Activated CD4-positive, alpha-beta T cell treated with anti-CD3 and anti-CD28 coated beads for 36 hours (primary cell): ENCODE measurements at places on chromosomes 2 and 18.
A peak's percentile ranks its signal among the peaks of the same experiment; 100 is the strongest.

- DNase-seq, result no peak
Observed at GRCh38 chr2:16487686-16488085, 177.9 kb downstream of the CYRIA start.

- DNase-seq, result no peak
Observed at GRCh38 chr18:3347286-3347803, 85.4 kb downstream of the MYL12B start.

- no peak for DNase-seq
Observed at GRCh38 chr18:22641958-22642357, 224.2 kb upstream of the CTAGE1 start.

DNA sequence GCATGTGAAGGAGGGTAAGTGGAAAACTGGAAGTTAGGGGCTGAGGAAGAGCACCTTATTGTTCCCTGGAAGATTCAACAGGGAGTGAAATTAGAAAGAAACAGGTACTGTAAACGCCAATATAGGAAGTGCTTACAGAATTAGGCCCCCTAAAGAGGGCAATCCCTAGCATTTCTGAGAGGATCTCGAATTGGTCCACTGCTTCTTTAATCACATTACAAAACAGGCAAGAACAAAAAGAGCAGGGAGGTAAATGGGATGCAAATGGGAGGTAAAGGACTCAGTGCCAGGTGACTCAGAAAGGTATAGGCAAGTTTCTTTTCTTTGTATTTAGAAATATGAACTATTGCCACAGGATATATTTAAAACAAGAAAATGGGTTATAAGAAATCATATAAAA is 116.4 kb upstream of the FANCL start:
- DNase-seq, result no peak

GRCh38 chr2:206432193-206433082 is 10.9 kb upstream of the ADAM23 start:
- no peak for DNase-seq

DNA sequence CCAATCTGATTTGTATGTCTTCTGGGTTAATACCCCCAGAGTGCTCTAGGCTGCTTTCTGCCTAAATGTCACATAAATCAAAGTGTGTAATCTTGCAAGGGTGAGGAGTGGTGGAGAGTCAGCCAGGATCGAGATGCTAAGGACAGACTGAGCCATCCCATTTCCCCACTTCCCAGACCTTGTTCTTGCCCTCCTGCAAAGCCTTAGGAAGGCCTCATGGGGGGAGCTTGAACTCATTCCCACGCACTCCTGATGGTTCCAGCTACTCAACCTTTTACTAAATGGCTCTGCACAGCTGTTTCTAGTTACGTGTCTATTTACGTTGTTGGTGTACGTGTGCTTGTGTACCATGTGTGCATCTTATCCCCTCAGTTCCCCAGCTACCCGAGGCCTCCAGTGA is 423.6 kb upstream of the TNP1 start:
- no peak for DNase-seq

DNA sequence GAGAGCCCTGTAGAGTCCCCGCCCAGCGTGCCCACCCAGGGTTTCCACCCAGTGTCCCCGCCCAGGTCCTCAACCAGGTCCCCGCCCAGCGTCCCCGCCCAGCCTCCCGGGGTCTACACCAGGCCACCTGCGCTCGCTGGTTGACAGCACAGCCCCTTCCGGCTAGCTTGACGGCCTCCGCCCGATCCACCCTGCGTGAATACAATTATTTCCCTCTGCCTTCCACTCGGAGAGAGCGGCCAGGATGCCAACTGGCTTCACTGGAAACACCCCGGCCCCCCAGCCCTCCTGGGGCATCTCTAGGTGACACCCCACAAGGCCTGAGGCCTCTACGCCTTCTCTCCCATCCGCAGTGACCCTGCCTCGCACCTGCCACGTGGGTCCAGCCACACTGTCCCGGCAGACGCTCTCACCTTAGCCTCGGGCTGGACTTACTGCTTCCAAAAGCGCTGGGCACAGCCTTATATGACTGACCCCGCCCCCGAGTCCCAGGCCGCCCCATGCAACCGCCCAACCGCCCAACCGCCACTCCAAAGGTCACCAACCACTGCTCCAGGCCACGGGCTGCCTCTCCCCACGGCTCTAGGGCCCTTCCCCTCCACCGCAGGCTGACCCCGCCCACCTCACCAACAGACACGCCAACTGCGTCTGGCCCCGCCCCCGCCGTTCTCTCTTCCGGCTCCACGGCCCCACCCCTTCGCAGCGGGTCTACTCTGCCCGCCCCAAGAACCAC is 188.1 kb downstream of the LAMA1 start:
- DNase-seq, result no peak

GRCh38 chr18:79846936-79847557 is 49.3 kb downstream of the KCNG2 start:
- no peak for DNase-seq

DNA sequence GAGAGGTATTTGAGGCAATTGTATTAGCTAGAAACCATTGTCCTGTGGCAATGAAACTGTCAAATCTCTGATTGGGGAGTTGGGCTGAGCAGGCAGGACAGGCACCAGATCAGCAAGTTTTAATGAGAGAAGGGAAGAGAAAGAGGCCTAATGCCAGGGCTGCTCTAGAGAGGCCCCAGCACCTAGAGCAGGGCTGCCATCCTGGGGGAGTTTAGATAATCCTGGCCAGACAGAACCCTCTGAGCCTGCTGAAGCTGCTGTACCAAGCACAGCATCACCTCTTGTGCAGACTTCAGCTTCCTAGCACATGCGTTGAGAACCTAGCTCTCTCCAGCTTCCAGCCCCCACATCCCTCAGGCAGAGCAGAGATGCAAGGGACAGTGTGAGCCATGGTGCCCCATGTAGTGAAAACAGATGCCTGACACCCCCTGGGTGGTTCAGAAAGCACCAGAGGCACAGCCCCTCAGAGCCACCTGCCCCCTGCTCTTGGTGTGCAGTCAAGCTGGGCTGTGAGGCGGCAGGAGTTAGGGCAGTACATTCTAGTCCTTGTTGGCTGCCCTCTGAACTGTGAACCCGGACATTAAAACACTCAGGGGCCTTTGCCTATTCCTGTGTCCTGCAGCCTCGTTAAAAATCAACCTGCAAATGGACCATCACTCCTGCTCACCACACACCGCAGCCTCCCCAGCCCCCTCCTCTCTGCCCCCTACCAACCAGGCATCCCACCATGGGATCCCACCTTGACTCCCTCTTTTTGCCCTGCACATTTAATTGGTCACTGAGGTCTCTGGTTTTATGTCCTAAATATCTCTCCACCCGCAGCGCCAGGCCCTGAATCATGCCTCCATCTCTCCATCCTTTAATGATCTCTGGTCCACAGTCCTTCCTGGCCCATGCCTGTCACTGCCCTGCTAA is 52.7 kb downstream of the ADD2 start:
- no peak for DNase-seq

GRCh38 chr2:112924821-112925220 is 13.9 kb downstream of the IL37 start:
- no peak for DNase-seq

DNA sequence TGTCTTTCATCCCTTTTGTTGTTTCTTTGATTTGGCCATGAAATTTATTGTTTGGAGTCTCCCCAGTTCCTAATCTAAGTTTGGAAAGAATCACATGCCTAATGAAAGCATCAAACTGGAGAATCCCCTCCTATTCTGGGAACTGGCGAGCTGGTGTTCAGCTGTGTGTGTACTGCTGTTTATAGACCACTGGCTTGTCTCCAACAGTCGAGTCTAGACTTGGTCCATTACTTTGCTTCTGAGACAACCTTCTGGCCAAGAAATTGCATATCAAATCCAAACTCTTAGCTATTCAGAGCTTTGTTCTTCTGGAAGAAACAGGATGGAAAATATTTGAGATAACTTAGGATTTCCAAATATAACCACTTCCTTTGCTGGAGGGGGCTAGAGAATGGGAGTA is 111.5 kb upstream of the THSD7B start:
- DNase-seq, result no peak

- no peak for DNase-seq
Observed at GRCh38 chr2:167506395-167506794, 618.1 kb downstream of the XIRP2 start.

DNA sequence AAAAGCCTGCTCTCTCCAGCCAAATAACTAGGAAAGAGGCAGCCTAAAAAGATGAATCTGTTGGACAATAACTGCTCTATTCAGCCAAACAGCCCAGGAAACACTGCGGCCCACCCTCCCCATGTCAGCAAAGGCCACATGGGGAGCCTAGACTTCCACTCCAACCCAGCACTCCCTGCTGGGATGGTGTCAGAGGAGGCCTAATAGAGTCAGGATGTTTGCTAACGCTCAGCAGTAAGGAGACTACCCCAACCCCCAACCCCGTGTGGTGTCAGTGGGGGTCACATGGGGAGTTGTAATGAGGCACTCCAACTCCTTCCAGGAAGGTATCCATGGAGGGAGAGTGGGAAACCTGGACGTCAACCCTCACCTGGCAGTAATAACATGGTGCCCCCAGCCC is 41.6 kb downstream of the ZBTB7C start:
- no peak for DNase-seq

DNA sequence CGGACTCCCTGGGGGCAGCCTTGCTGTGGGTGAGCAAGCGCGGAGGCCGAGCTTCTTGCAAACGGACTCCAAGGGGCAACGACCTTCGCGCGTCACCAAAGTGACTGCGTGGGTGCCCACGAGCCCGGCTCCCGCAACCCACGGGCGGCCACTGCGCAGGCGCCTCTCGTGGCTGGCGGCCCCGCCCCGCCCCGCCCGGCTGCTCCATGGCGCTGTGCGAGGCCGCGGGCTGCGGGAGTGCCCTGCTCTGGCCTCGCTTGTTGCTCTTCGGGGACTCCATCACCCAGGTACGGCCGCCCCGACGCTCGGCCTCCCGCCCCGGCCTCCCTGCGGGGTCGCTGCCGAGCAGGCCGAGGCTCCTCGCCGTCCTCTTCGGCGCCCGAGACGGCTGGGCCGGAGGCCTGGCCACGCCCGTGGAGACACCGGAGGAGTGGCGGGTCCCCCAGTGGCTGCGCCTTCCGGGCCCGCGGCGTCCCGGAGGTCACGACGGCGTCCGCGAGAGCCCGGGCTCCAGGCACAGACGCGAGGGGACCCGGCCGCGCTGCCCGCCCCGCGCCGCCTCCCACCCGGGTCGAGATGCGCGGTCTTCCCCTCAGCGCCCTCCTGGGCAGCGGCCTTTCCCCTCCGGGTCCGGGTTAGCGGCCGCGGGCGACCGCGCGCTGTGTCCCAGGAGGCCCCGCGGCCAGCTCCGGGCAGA is at the start of gene IAH1:
Gene IAH1, plus strand, starts transcription at position 191 of the 697 bp plus-strand sequence. Its CDS starts 16 bp downstream, at position 207.
- DNase-seq, result peak; percentile 81

- no peak for DNase-seq
Observed at GRCh38 chr2:174211954-174212353, 36.4 kb downstream of the OLA1 start.

DNA sequence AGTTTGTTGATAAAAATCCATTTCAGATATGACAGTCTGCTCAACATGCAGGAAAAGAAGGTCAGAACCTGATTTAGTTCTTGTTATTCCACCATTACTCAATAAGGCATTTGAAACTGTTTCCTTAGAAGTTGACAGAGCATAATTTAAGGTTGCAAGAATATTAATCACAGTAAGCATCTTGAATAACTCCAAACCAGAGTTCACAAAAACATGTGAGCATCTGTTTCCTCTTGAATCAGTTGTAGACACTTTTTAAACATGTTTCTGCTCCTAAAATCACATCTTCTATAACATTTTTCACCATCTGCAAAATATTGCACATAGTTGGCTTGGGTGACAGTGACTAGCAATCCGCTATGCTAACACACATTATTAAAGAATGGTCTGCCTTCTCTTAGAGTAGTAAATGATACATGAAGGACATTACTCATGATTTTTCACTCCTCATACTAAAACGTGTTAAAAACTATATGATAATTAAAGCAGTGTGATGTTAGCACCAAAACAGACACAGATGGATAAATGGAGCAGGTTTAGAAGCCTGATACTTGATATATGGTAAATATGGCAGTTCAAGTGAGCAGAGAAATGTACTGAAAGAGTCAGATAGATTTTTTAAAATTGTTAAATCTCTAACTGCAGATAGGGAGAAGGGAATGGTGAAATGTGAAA is 30.3 kb downstream of the AKAIN1 start:
- no peak for DNase-seq

DNA sequence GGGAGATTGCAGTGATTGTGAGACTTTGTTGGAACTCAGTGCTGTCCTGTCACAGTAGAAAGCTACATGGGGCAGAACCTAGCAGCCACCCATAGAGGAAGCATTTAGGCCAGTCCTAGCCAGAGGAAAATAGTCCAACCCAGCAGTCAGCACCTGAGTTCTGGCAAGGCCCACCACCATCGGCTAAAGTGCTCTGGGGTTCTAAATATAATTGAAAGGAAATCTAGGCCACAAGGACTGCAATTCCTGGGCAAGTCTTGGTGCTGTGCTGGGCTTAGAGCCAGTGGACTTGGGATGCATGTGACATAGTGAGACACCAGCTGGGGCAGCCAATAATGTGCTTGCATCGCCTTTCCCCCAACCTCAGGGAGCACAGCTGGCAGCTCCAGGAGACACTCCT is 28.9 kb upstream of the ACTR2 start:
- no peak for DNase-seq

GRCh38 chr2:230765611-230766300 is 53.1 kb downstream of the CAB39 start:
- DNase-seq, result no peak

GRCh38 chr2:102289129-102289528 is 22.2 kb upstream of the IL1RL1 start:
- DNase-seq, result no peak

DNA sequence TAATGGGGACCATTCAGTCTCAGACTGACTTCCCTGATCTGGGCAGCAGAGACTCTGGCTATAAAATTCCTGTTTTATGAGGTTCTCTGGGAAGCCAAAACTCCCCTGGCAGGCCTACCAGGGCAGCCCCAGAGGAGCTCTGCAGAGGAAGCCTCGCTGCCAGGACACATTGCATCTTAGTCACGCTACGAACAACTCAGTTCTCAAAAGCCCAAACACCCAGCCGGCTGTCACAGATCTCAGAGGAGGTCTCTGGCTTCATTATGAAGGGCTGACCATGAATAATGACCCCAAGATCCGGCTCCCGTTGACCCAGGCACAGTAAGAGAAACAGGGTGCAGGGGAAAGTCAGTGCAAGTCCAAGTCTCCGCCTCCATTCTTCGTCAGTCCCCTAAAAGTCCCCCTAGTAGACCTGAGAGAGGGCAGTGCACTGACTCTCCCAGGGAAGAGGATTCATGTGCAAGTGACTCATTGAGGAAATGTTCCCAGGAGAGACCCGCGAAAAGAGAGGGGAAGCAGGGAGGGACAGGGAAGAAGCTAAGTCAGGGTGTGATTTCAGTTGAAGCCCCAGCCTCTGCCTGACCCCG is 212.3 kb downstream of the CYP26B1 start:
- DNase-seq, result no peak

GRCh38 chr2:31334311-31335026 is 80.1 kb downstream of the XDH start:
- no peak for DNase-seq

- DNase-seq, result no peak
Observed at GRCh38 chr2:32801741-32802140, 145.0 kb upstream of the LTBP1 start.

- no peak for DNase-seq
Observed at GRCh38 chr2:207260021-207260420, 94.3 kb upstream of the KLF7 start.

- DNase-seq, result no peak
Observed at GRCh38 chr18:58226429-58226828, 182.4 kb downstream of the NEDD4L start.

GRCh38 chr2:153551698-153552097 is 73.1 kb upstream of the RPRM start:
- DNase-seq, result no peak
